ENCODE measurements at places on chromosomes 2 and 18.

DNA sequence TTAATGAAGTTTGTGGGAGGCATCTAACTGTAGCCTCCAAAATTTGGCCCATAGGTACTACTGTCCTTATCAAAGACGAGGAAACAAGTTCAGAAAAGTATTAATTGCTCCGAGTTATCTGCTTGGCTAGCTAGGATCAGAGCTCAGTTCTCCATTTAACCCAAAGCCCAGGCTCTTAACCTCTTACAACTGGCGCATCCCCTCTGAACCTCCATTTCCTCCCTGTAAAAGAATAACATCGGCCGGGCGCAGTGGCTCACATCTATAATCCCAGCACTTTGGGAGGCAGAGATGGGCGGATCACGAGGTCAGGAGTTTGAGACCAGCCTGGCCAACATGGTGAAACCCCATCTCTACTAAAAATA is 3.5 kb upstream of the MSH6 start:
- DNase-seq = no peak

- no peak for DNase-seq
Observed at GRCh38 chr18:46422552-46423055, 234.4 kb downstream of the LOXHD1 start.

DNA sequence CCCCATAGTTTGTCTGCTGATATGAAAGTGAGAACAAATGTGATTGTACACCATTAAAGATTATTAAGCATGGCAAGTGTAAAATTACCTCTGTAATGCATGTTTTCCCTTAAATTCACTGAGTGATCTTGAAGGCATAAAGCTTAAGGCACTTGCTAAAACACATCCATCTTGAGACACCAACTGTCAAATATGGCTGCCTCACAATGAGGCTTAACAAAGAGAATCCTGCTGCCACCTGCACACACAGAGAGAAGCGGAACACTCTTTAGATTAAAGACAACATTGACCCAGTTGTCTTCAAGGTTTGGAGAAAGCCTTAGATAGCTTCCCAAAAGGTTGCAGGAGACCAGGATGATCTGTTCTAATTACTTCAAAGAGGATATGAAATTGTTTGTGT is 803.6 kb upstream of the GYPC start:
- no peak for DNase-seq

GRCh38 chr2:75846683-75847190 is 136.0 kb upstream of the GCFC2 start:
- DNase-seq = no peak

- DNase-seq = no peak
Observed at GRCh38 chr2:66441581-66442320, 6.8 kb downstream of the MEIS1 start.

- no peak for DNase-seq
Observed at GRCh38 chr2:17056236-17056635, 390.6 kb upstream of the CYRIA start.

- no peak for DNase-seq
Observed at GRCh38 chr2:3280197-3280596, 97.4 kb downstream of the EIPR1 start.

- no peak for DNase-seq
Observed at GRCh38 chr2:203383038-203383437, 54.8 kb downstream of the ABI2 start.

GRCh38 chr2:64695721-64696261 is 42.1 kb upstream of the SERTAD2 start:
- DNase-seq = no peak

DNA sequence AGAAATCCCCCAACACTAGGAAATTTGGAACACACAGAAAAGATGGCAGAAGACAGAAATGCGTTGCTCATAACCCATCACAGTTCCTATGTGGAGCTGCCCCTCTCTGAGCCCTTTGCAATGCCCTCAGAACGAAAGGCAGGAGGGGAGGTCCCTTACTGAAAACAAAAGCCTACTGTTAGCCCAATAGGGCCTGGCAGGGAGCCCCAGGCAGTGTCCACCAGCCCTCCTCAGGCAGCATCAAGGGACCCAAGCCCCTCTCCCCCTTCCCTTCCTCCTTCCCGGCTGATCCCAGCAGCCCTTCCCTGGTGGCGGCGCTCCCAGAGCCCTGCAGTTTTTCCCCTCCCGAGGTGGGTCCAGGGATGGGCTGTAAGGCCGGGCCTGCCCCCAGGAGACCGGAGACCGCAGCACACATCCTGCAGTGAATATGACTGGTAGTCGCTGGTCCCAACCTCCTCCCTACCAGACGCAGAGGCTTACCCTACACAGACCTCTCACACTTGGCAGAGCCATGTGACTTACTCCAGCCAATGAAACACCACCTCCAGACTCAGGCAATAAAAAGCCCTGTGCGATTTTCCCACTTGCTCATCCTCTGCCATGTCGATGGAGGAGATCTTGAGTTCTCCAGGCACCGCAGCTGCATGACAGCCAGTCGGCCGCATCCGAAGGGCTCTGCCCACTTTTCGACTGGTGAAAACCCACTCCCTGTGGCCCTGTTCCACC is 19.4 kb upstream of the DUSP2 start:
- no peak for DNase-seq

GRCh38 chr2:16128746-16129610 is 188.6 kb downstream of the MYCN start:
- no peak for DNase-seq

GRCh38 chr2:112730791-112731190 is 10.0 kb downstream of the NT5DC4 start:
- DNase-seq = no peak

DNA sequence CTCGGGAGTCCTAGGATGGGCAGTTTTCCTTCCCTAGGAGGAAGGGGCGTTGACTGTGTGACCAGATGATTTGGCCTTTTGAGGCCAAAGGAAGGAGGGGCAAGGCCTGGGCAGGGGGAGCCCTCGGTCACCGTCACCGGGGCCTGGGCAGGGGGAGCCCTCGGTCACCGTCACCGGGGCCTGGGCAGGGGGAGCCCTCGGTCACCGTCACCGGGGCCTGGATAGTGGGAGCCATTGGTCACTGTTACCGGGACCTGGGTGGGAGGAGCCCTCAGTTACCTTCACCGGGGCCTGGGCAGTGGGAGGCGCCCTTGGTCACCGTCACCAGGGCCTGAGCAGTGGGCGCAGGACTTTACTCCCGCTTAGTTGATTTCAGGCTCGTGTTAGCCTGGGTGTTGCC is 17.3 kb downstream of the D2HGDH start:
- DNase-seq = no peak

DNA sequence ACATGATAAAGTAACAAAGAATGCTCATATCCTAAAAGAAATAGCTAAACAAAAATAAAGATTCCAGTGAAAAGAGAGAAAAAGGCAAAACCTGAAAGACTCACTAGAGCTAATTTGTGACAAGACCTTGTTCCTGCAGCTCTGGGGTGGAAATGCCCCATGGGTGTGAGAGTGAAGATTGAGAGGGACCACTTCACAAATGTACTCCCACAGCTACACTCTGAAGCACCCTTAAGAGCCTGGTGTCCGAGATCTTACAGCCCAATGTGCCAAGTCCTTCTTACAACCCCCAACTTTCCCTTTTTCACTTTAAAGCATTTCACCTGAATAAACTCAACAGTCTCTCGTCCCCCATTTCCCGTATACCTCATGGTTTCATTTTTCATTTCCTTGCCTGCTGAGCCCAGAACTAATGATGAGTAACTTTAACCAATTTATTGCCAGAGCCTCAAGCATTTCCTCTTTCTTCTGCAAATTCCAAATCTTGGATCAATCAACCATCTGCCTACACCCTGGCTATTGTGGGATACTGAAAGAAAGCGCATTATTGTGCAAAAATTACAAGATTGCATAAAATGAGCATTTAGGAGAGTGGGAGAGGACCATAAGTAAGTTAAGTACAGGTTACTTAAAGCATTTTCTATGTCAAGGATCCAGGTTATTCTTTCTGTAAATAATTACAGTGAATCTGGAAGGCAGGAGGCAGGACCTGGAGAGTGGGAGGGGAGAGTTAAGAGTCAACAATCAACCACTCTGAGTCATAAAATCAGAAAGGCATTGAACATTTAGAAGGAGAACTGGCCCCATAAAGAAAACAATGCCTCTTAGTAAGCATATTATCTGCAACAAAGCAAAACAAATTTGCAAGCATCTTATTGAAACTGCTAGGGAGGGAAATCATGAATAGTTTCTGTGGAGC is 804.4 kb upstream of the CELF4 start:
- DNase-seq = no peak

- no peak for DNase-seq
Observed at GRCh38 chr2:159968279-159968900, 94.0 kb downstream of the PLA2R1 start.

DNA sequence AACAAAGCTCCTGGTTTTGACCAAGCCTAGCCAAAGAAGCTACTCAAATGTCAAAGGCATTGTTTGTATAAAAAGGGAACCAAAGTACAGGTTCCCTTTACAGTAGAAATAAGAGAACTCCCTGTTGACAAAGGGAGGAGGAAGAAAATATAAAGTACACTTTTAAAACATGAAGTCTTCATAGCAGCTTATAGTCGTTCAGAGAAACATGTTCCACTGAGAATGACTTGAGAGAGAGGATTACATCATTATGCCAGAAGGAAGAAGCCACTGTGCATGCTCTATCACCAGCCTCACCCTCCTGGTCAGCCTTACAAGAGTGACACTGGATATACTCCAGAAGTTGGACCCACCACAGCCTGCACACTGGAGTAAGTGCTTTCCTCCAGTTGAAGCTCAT is 2.5 kb upstream of the DHRS9 start:
- DNase-seq = no peak

GRCh38 chr2:148603562-148603920 is 41.0 kb upstream of the EPC2 start:
- no peak for DNase-seq
